ENCODE measurements at places on chromosomes 12 and 14. TPM values are rescaled to one million over a fixed set of nuclear protein-coding genes. Genes with fewer than 3 reads are reported as not detected.

GRCh38 chr12:130506844-130507243, 169.2 kb downstream of the PIWIL1 start:
- DNase-seq, result no peak

DNA sequence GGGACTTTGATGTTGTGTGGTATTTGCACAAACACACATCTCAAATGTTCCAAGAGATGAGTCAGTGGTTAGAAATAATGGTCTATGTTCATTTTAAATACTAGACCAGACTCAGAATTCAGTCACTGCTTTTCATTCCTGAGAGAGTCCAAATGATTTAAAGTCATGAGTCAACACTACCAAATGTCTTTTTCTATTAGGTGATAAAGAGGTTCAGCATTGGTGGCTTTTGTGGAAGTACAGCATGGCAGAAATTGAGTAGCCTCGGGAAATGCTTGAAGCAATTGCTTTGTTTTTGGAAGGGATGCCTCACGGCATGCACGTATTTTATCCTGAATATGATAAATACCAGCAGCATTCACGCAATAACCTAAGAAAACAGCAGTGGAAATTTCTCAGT, 115.7 kb downstream of the DIO2 start:
- DNase-seq, result no peak

- DNase-seq, result no peak
These were observed 32.0 kb upstream of the SEL1L start for GRCh38 chr14:81565441-81566290.

DNA sequence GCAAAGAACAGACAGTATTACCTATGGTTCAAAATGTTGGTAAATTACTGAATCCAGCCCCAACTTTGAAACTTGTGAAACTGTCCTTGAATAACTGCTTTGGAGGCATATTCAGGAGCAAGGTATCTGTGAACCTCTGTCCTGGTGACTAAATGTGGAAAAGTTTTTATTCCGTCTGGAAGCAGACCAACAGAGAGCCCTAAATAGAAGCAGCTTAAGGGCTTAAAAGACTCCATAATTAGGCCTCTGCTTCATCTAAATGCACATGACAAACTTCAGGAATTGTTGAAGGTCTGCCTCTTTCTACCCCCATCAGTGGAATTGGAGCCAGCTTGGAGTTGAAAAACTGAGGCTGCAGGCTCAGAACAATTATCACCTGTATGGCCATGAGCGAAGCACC, 276.5 kb downstream of the KCNH5 start:
- no peak for DNase-seq

DNA sequence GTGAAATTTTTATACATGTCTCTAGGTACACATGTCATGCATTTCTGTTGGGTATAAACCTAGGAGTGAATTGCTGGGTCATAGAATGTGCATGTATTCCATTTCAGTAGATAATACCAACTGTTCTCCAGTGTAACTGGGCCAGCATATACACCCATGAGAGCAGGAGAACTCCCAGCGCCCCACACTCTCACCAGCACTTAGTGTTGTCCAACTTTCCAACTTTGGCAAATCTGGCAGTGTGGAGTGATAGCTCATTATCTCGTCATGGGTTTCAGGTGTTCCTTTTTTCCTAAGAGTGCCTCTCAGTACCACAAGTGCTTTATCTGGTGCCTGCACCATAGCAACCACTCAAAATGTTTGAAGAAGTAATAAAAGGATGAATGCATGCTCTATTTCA, 40.1 kb downstream of the NGB start:
- no peak for DNase-seq

DNA sequence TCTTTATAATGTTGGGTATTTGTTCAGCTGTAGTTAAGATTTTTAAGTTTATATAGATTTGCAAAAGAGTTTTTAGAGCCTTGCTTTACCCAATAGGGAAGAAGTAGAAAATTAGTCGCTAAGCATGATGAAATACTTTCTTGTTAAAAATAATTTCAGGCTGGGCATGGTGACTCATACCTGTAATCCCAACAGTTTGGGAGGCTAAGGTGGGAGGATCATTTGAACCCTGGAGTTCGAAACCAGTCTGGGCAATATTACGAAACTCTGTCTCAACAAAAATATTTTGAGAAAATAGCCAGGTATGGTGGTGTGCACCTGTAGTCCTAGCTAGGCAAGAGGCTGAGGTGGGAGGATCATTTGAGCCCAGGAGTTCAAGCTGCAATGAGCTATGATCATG, 18.7 kb upstream of the SCFD1 start:
- DNase-seq, result no peak

DNA sequence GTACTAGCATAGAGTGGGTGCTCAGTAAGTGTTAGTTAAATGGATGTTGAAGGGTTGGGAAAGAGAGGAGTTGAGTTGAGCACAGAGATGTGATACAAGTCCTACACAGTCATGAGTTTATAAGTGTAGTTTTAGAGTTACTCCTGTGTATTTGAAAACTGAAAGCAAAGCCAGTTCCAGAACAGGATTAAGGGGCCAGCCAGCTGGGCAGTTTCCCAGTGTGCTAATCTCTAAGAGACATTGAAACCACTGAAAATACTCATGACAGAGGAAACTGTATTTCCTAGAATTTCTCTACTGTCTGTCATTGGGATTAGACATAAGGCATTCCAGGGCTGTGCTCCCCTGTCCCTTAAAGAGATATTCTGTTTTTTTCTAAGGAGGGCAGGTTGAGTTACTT, 101.0 kb downstream of the DERA start:
- DNase-seq, result no peak

- DNase-seq, result no peak
These were observed 7.6 kb upstream of the OVCH1 start for GRCh38 chr12:29505122-29505521.

KLRC3 gene
- total RNA-seq, result not detected

ACSS3 gene
- 4.0 TPM for total RNA-seq

PRIMA1 gene
- total RNA-seq, result 6.1 TPM

SLC6A13 gene
- total RNA-seq, result not detected

SYNDIG1L gene
- total RNA-seq, result 0.21 TPM

CNPY2 gene
- total RNA-seq, result 40.3 TPM
